Pulmonary artery endothelial cell (primary cell): ENCODE measurements at places on chromosomes 1 and 21. TPM values are rescaled to one million over a fixed set of nuclear protein-coding genes. Genes with fewer than 3 reads are reported as not detected.

GPR52 gene
- total RNA-seq: 0.20 and 0.49 TPM in 2 replicates

UCHL5 gene
- 32.5 and 36.3 TPM in 2 replicates for total RNA-seq

FNDC5 gene
- total RNA-seq: 0.25 and 0.40 TPM in 2 replicates

PLA2G5 gene
- 0.07 and 0.18 TPM in 2 replicates for total RNA-seq

KRTAP21-2 gene
- total RNA-seq: not detected in 2 replicates

RAD54L gene
- total RNA-seq: 5.1 and 7.4 TPM in 2 replicates

ZNF678 gene
- total RNA-seq: 9.6 and 13.3 TPM in 2 replicates

THAP3 gene
- total RNA-seq: 17.5 and 25.0 TPM in 2 replicates

DNA sequence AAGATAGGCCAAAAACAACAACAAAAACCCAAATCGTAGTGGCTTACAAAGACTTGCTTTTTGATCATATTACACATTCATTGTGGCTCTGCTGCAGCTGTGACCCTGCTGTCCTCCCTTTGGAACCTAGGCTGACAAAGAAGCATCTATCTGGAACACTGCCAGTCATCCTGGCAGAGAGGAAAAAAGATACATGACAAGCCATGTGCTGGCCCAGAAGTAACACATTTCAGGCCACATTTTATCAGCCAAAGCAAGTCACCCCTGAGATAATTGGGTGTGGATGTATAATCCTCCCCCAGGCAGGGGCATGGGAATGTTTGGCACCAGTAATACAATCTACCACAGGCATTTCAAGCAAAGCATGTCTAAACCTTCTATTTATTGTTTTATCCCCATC is 37.2 kb upstream of the AGO1 start:
- no peak for DNase-seq

DNA sequence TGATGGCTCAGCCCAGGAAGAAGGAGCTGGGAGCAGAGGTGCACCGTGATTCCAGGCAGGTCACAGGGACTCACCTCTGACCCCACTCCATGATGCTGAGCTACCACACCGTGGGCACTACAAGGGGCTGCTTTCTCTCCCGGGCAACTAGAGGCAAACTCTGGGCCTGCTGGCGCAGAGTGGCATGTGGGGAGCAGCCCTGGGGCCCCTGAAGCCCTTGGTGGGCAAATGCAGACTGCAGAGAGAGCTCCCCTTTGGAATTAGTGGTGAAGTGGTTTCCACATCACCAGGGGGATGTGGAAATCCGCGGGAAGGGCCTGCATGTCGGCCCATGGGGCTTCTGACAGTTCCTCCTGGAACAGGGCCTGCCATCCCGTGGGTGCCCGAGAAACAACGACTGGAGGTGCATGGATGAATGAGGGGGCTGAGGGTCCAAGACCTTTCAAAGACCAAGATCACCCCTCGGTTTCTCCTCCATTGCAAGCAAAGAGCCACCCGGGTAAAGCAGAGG is 11.8 kb upstream of the MMEL1 start:
- no peak for DNase-seq

DNA sequence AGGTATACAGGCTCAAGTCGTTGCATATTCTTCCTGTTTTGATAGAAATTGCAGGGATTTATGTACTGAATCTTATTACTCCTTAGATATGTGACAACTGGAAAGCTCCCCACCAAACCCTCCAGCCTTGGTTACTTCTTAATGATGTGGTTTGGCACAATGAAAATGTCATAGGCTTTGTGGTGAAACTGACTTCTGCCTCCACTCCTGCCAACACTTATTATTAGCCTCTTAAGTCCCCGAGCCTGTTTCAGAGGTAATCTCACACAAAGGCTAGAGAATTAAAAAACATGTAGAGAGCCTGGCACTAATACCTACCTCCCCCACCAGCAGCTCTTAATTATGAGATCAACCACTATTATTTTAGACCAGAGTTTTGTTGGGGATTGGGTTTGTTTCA is 4.2 kb downstream of the COX20 start:
- DNase-seq: no peak

DNA sequence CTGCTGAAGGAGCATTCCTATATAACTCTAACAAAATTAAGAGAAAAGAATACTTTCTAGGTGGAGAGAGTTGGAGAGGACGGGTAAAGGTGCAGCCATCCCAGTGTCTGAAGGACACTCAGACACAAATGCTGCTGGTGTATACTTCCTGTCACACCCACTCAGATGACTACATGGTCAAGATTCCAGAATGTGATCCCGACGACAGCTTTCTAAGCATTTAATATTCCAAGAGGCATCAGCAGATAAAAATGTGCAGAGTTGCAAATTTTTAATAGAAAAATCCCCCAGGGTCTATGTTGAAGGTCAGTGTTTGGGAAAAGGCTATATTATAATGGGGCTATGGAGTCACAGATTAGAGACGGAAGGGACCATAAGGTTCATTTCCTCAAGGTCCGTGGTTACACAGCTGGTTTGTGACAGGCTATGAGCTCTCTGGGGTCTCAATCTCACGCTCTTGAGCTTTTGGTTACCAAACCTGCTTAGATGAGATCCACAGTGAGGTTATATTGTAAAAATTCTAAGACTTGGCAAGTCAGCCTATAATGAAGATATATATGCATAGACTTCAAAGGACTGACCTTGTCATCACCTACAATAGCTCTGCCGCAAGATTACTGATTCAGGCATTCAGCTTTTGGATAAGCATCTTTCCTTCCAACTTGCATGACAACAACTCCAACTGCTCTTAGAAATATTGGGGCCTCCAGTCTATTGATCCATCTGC is 35.1 kb downstream of the ZNF281 start:
- no peak for DNase-seq

DNA sequence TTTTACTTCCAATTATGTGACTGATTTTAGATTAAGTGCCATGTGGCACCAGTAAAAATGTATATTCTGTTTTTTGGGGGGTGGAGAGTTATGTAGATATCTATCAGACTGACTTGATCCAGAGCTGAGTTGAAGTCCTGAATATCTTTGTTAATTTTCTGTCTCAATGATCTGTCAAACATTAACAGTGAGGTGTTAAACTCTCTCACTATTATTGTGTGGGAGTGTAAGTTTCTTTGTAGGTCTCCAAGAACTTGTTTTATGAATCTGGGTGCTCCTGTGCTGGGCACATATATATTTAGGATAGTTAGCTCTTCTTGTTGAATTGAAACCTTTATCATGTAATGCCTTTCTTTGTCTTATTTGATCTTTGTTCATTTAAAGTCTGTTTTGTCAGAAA is 276.5 kb upstream of the USP25 start:
- DNase-seq: no peak

GRCh38 chr1:62687421-62687902 is 724 bp downstream of the DOCK7 start:
- no peak for DNase-seq

DNA sequence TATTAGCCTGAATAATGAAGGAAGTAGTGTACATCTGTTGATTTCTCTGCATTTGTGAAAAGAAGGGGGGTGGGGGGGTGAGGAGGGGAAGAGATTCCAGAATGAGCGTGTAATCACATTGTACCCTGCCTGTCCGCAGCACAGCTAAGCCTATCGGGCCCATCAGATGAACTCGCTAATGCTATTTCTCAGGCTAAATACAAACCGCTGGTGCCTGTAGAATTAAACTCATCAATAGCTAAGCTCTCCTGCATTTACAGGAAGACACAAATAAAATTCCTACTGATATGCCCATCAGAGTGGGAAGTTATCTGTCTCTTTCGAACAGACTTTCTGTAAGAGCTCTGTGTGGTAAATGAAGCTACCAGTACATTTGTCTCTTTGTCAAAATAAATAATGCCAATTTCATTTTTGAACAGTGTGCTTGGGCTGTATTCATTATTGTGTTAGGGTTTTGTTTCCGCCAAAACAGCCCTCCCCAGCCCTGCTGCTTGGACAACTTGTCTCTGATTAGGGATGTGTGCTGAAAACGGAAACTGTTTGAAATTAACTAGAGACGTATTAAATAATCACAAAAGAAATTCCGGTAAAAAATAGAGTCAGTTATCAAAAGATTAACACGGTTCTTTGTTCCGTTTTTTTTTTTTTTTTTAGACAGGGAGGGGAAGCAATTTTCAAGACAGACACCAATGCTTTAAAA is 305.4 kb downstream of the TTLL7 start:
- DNase-seq: no peak

- DNase-seq: peak; percentile 29
Measured at GRCh38 chr1:117928881-117929342, 509 bp downstream of the GDAP2 start.

DNA sequence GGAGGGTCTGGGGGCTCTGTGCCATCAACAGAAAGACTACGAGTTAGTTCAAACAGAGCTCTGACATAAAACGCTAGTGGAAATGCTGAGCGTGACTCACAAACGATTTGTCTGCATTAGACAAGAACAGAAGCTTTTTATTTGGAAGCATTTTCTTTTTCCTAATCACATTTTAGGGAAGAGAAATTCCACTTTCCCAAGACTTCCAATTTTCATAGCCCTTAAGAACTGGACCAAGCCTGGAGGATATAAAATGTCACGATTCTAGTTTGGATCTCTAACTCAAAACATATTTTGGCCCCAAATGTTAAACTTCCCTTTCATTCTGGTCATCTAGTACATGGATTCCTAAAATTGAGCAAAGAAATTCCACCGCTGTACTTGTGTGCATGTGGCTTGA is 320.0 kb downstream of the PCP4 start:
- DNase-seq: no peak

DNA sequence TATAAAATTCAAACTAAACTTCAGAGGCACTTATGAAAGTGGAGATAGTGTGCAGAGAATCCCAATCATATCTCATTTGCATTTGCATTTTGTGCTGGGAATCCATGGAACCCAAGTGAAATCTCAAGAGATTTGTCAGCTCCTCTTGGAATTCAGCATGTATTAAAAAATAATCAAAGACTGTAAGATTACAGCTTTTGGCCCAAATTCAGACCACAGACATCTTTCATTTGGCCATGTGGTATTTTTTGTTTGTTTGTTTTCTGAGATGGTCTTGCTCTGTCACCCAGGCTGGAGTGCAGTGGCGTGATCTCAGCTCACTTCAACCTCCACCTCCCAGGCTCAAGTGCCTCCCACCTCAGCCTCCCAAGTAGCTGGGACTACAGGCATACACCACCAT is 3.8 kb upstream of the CACYBP start:
- no peak for DNase-seq

- DNase-seq: no peak
Measured at GRCh38 chr1:240244968-240245628, 153.4 kb downstream of the FMN2 start.

DNA sequence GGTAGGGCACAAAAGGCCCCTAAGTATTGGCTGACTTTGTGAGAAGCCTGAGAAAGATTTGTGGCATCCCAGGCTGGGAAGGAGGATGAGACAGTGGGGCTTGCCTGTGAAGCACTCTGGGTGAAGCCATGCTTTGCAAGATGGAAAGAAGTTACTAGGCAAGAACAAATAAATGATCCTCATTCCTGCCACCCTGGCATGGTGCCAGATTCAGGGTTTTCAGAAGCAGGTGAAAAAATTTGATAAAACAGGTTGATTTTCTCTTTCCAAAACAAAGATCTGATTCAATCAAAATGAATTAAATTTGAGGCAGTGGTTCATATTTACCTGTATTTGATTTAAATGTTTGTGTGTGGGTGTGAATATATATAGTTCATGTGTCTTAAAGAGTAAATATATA is 386.9 kb upstream of the PROX1 start:
- no peak for DNase-seq

DNA sequence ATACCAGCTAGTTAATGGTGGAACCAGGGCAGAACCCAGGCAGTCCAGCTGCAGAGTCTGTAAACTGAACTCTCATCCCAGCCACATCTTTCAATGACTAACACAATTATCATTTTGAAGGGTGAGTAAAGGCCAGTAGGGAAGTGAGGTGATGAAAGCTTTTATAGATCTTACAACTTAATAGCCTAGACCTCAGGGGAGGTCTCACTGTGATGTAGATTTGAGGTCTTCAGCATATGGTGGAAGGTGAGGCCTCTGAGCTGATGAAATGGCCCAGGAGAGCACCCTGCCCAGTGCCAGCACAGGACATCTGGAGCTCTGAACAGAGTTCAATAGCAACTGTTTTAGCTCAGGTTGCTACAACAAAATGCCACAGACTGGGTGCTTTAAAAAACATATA is 44.8 kb upstream of the POU2F1 start:
- no peak for DNase-seq

GRCh38 chr1:21537932-21538630 is 28.9 kb downstream of the ALPL start:
- no peak for DNase-seq

- no peak for DNase-seq
Measured at GRCh38 chr1:211938561-211938997, 96.8 kb downstream of the INTS7 start.

- DNase-seq: no peak
Measured at GRCh38 chr1:223140611-223141405, 2.2 kb downstream of the TLR5 start.

DNA sequence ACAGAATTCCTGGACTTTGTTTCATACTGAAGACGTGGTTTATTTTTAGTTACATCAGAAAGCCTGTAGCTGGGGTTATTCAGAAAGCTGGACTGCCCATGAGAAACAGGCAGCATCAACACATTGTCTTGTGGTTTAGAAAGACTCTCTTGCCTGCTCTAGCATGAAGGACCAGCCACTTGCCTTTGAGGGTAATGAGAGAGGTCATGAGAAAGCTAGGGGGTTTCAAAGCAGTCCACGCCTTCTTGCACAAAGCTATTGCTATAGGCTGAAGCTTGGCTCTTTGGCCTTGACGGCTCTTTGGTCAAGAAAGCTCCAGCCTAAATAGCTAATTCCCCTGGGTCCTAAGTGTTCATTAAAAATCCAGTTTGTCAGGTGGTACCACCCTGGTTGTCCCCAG is 208.1 kb downstream of the PRDM2 start:
- DNase-seq: no peak

DNA sequence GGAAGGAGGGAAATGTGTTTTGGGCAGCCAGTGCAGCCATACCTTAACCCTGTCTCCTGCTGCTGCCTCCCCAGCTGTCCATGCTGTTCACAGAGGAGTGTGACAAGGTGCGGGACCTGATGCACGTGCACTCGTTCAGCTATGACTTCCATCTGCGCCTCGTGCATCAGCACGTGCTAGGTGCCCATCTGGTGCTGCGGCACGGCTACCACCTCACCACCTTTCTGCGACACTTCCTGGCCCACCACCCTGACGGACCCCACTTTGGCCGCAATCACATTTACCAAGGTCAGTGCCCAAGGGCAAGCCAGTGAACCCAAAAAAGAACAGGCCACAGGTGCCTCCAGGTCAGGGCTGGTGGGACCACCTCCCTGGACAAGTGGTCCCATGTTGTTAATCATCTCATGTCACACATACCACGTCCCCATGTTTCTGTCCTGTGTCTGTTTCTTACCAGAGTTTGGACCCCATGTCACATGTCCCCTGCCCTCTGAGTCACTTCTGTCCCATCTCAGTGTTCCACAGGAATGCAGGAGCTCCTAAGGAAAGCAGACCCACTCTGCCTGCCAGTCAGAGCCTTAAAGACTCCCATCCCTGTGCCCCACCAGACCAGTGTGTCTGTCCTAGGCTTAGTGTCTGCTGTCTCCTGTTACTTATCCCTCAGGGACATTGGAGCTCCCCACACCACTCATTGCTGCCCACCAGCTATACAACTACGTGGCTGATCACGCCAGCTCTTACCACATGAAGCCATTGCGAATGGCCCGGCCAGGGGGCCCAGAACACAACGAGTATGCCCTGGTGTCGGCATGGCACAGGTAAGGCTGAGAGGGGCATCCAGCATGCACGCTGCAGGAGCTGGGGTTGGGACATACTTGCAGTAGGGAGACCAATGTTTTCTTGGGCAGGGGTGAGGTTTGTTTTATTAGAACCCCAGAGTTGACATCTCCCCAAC is 6.6 kb downstream of the HYI start:
- no peak for DNase-seq

GRCh38 chr1:161179698-161180097 is 2.4 kb upstream of the B4GALT3 start:
- no peak for DNase-seq
